ENCODE measurements at places on chromosomes 6 and 20. TPM values are rescaled to one million over a fixed set of nuclear protein-coding genes. Genes with fewer than 3 reads are reported as not detected.

EPB41L1 gene
- 28.9 TPM for total RNA-seq

POPDC3 gene
- total RNA-seq, result 22.5 TPM

JAG1 gene
- total RNA-seq, result 34.9 TPM

IL17A gene
- not detected for total RNA-seq

TMEM217 gene
- 1.8 TPM for total RNA-seq

SMPDL3A gene
- total RNA-seq, result 18.0 TPM

WFDC5 gene
- total RNA-seq, result not detected

SEMG1 gene
- not detected for total RNA-seq

BHLHE23 gene
- total RNA-seq, result not detected

SLC17A3 gene
- not detected for total RNA-seq

TP53TG5 gene
- total RNA-seq, result 0.50 TPM

RAB5IF gene
- 71.6 TPM for total RNA-seq

TCP11 gene
- 0.15 TPM for total RNA-seq

DSP gene
- 0.44 TPM for total RNA-seq

RGS17 gene
- 25.5 TPM for total RNA-seq

FAM83C gene
- total RNA-seq, result not detected

EYA2 gene
- total RNA-seq, result 1.5 TPM

THBS2 gene
- total RNA-seq, result 141 TPM

CCN2 gene
- 39.7 TPM for total RNA-seq

OR12D3 gene
- not detected for total RNA-seq

ME1 gene
- 26.0 TPM for total RNA-seq

PRR18 gene
- not detected for total RNA-seq

KCNK16 gene
- not detected for total RNA-seq

CRISP2 gene
- not detected for total RNA-seq

SFTA2 gene
- total RNA-seq, result not detected

PTK7 gene
- 71.3 TPM for total RNA-seq

SH3BGRL2 gene
- total RNA-seq, result 3.1 TPM

SMOC2 gene
- total RNA-seq, result not detected

GPR6 gene
- not detected for total RNA-seq

HEY2 gene
- total RNA-seq, result not detected

CSNK2B gene
- 112 TPM for total RNA-seq

GJA10 gene
- not detected for total RNA-seq

CST5 gene
- not detected for total RNA-seq

PLCB4 gene
- 9.3 TPM for total RNA-seq

SLC52A3 gene
- total RNA-seq, result not detected

WFDC11 gene
- not detected for total RNA-seq

FAM83D gene
- total RNA-seq, result 27.2 TPM

PARD6B gene
- 0.66 TPM for total RNA-seq

BTNL2 gene
- total RNA-seq, result not detected

ENPP5 gene
- 0.17 TPM for total RNA-seq

PRSS16 gene
- not detected for total RNA-seq

PXDC1 gene
- total RNA-seq, result 48.8 TPM

PSORS1C2 gene
- total RNA-seq, result not detected

GPX5 gene
- total RNA-seq, result not detected

CEP250 gene
- total RNA-seq, result 35.1 TPM

DEFB124 gene
- not detected for total RNA-seq

LY6G5C gene
- total RNA-seq, result 0.73 TPM

PPIL4 gene
- 49.7 TPM for total RNA-seq

MOG gene
- not detected for total RNA-seq

ID4 gene
- total RNA-seq, result 3.8 TPM

CST2 gene
- not detected for total RNA-seq

RHAG gene
- not detected for total RNA-seq

GNAS-AS1 gene
- total RNA-seq, result 1.3 TPM

KIF13A gene
- total RNA-seq, result 105 TPM

FLRT3 gene
- total RNA-seq, result 5.0 TPM

CPNE5 gene
- 0.15 TPM for total RNA-seq

EYS gene
- total RNA-seq, result 0.50 TPM

All from smooth muscle cell of trachea (primary cell).